ENCODE measurements at places on chromosomes 12 and 14.

GRCh38 chr12:21938879-21939278 is 2.3 kb downstream of the ABCC9 start:
- no peak for DNase-seq

GRCh38 chr12:117402363-117402762 is 40.9 kb upstream of the NOS1 start:
- no peak for DNase-seq

GRCh38 chr12:28012333-28012918 is 39.9 kb upstream of the PTHLH start:
- no peak for DNase-seq

GRCh38 chr12:69687390-69687789 is 11.7 kb downstream of the BEST3 start:
- no peak for DNase-seq

- DNase-seq, result no peak
Observed at GRCh38 chr12:40103043-40103442, 2.8 kb downstream of the SLC2A13 start.

DNA sequence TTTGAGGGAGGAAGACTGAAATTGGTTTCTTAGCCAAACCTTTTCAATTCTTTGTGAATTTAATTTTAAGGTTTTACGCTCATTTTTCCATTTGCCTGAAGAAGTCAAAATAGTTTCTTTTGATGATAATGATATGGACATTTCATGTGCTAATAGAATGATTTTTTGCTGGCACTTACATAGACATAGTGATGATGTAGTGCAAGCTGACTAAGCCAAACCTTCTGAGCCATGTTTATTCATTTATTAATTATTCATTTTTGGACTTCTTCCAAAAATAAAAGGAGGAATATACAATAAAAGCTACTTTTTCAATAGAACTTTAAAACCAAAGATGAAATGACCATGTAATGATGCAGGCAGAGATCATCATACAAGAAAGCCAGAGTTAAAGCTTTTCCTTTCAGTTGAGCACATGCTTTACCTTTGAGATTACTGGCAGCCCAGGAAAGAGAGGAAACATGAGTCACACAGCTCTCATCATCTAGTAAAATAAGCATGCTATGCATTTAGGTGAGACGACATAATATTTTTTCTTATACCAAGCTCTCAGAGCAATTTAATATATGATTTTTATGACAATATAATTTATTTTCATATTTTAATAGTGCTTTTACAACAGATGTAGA is 24.8 kb downstream of the KCNA1 start:
- no peak for DNase-seq

DNA sequence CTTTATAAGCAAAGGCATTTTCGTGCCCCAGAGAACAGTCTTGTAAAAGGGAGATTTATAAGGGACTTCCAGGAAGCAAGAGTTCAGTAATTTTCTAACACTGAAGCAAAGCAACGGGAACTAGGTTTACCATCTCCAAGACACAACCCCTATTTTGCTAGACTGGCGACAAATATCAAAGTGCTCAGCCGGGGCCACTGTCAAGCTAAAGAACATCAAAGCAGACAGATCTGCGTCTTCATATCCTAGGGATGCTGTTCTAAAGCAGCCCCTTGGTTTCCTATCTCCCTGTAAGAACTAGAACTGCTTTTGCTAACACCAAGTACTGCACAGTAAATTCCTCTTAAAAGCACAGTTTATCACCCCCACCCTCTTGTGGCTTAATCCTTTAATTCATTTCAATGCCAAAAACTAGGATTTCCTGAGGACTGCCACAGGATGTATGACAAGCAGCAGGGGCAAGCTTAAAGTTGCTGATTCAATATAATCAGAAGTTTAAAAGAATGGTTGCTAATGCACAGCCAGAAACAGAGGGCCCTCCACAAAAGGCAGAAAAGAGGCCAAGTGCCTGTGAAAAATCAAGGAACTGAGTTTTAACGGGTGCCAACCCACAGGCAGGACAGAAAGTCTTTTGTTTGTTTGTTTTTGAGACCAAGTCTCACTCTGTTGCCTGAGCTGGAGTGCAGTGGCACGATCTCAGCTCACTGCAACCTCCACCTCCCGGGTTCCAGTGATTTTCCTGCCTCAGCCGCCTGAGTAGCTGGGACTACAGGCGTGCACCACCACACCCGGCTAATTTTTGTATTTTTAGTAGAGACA is 44.0 kb upstream of the ISM2 start:
- DNase-seq, result no peak

- no peak for DNase-seq
Observed at GRCh38 chr12:13924286-13924685, 57.1 kb downstream of the GRIN2B start.

DNA sequence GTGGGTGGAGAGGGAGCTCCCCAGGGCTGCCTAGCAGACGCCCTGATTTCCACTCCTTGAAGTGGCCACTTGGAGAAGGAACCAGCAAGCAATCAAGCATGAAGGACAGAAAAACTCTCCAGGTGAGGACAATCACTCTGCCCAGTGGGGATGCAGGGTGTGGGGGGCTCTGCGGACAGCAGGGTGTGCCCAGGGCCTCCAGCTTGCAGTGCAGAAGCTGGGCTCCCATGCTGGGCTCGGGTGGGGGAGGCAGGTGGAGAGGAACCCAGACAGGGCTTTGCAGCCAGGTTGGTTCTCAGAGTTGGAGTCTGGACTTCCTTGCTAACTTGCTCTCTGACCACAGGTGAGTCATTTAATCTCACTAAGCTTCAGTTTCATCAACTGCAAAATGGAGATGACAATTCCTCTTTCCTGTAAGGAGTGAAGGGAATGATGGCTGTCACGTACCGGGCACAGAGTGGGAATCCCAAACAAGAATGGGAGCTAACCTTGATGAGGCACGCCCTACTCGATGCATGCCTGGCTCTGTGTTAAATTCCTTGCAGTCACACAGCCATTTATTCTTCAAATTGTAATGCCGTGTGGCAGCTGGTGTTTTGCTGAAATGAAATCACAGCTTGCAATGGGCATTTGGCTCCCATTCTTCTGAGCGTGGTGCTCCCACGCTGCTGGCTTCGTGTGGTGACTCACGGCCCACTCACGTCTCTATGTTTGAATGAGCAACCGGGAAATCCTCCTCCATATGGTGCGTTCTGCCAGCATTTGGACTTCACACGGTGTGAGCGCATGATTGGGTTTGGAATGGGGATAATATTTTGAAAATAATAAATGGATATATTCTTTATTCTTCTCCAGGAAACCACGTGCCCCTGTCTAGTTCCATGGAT is 75.2 kb downstream of the PRIMA1 start:
- no peak for DNase-seq

GRCh38 chr12:49195736-49196135 is 6.9 kb upstream of the TUBA1A start:
- DNase-seq, result no peak

- DNase-seq, result no peak
Observed at GRCh38 chr12:18242380-18243089, 18.8 kb upstream of the PIK3C2G start.

DNA sequence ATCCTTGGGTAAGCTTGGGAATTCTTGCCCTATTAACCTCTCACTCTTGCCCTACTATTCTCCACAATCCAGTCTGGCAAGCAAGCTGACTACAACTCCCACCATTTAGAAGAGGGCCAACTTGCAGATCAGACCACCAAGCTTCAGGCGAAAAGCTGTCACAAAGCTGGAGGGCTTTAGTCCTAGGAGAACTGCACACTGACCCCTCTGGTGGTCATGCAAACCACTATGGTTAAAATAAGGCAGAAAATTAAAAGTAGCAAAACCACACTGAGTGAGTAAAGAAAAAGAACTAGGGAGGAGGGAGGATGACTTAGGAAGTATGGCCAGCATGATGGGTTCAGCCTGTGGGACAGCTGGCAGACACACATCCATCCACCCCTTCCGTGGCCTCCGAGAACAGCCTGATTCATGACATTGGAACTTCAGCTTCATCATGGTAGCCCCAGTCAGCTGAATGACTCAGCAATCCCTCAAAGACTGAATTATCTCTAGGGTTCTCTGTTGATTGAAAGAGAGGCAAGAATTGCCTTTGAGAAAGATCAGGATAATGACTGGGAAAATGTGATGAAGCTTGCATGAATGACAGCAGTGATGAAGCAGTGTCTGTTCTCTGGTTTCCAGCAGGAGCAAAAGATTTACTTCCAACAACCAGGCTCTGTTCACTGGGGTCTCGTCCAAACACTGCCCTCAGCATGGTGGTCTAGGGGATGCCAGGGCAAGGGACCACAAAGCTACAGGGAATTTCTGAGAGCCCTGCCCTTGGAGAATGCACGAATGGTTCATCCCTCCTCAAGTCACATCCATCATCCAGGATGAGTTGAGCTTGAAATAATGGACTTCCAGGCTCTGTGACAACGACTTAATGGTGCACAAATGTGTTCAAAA is 24.4 kb downstream of the PITPNM2 start:
- no peak for DNase-seq

GRCh38 chr12:130391186-130391585 is 53.5 kb downstream of the PIWIL1 start:
- DNase-seq, result no peak

GRCh38 chr14:53328841-53329240 is 175.7 kb upstream of the DDHD1 start:
- DNase-seq, result no peak

- DNase-seq, result no peak
Observed at GRCh38 chr12:113241191-113242025, 20.1 kb downstream of the TPCN1 start.

- DNase-seq, result no peak
Observed at GRCh38 chr12:122889761-122890520, 6.0 kb downstream of the VPS37B start.

GRCh38 chr12:47032644-47033043 is 46.8 kb upstream of the PCED1B start:
- DNase-seq, result no peak

- no peak for DNase-seq
Observed at GRCh38 chr12:77629141-77629540, 201.6 kb upstream of the NAV3 start.

- no peak for DNase-seq
Observed at GRCh38 chr12:41905073-41905758, 239.5 kb downstream of the GXYLT1 start.

- no peak for DNase-seq
Observed at GRCh38 chr12:85784096-85784720, 52.0 kb downstream of the RASSF9 start.

GRCh38 chr14:34502545-34503225 is 36.8 kb downstream of the EAPP start:
- DNase-seq, result no peak

- DNase-seq, result no peak
Observed at GRCh38 chr12:131592972-131593371, 117.9 kb upstream of the SFSWAP start.

DNA sequence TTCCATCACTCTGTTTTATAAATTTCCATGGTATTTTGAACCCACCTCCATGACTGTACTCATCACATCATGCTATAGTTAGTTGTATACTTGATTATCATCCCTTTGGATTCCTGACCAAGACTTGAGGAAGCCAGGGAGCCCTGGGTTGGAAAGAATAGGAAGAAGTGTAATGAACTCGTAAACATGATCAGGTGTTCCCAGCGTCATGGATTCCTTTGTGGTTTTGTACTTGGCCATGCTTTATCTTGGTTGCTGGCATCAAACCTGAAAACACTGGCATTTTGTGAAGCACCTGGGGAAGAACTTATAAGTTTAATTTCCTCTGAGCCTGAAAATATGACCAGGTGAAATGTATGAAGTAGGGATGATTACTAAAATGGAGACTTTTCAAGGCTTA is 76.4 kb downstream of the CHST11 start:
- DNase-seq, result no peak

GRCh38 chr12:16076970-16077522 is 165.9 kb downstream of the DERA start:
- no peak for DNase-seq

GRCh38 chr12:49296836-49297694 is 2.1 kb downstream of the PRPH start:
- DNase-seq, result no peak

GRCh38 chr12:49330631-49331379 is 6.2 kb downstream of the C1QL4 start:
- DNase-seq, result no peak

DNA sequence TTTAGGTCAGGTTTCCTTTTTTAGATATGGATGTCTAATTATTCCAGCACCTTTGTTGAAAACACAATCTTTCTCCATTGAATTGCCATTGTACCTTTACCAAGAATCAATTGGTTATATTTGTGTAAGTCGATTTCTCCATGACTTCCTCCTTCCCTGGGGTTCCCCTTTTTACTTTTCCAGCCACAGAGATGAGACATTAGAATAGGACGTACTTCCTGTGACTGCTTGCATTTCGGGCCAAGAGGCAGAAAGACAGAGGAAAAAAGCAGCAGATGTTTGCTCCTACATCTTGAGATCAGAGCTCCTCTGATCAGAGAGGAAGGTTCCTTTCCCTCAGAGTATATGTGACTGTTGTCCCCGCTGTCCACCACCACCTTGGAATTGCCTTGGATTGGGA is 453.7 kb upstream of the RGS6 start:
- no peak for DNase-seq

- no peak for DNase-seq
Observed at GRCh38 chr12:49664591-49665239, 41.4 kb downstream of the PRPF40B start.

DNA sequence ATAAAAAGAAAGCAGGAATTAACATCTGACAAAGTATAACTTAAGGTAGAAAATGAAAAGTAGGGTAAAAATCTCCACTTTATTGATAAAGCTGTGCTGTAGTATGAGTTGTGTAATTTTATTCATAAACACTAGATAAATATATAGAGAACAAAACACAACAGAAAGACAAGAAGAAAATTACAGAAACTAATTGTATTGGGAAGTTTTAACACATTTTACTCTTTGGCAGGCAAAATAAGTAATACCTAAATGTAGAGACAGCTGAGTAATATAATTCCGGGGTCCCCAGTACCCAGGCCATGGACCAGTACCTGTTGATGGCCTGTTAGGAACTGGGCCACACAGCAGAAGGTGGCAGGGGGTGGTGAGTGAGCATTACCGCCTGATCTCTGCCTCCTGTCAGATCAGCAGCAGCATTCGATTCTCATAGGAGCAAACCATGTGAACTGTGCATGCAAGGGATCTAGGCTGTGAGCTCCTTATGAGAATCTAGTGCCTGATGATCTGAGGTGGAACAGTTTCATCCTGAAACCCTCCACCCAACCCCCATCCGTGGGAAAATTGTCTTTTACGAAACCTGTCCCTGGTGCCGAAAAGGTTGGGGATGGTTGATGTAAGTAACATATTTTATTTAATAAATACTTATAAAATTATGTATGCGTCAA is 84.4 kb upstream of the ETV6 start:
- no peak for DNase-seq

DNA sequence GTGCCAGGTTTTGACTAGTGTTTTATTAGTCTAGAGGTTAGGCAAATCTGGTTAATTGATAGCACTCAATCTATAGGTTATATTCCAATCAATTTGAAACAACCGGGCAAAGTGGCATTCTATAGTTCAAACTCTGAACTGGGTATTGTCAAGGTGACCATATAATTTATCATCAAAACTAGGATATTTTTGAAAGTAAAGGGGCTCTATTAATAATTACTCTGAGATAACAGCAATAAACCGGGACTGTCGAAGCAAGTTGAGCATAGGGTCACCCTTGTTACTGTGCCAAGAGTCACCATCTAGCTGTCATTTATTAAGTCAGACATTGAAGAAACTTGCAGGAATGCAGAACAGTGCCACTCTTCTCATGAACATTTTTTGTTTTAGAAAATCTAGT is 321.2 kb downstream of the RAD51B start:
- no peak for DNase-seq
